GM04503 (cell line): ENCODE measurements at places on chromosomes 6 and 20.

- no peak for DNase-seq
Observed at GRCh38 chr6:41051873-41052272, 1.1 kb upstream of the APOBEC2 start.

GRCh38 chr6:126204598-126204997 lies 135.3 kb upstream of the CENPW start:
- no peak for DNase-seq

DNA sequence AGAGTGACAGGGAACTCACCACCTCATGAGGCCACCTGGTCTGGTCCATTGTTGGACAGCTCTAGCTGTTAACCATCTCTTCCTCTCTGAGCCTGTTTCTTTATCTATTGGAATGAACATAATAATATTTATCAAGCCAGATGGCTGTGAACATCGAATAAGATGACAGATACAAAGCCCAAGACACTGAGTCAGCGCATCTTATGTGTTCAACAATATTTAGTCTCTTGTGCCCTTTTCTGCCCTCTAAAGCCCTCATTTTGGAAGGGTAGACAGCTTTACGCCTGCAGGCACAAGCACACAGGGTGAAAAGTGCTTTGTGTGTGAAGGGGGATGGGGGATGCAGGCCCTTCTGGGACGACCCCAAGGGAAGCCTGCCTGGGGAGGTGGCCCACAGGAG lies 164.0 kb downstream of the GRM4 start:
- DNase-seq, result no peak

- DNase-seq, result no peak
Observed at GRCh38 chr6:133891149-133891926, 2.4 kb downstream of the TCF21 start.

DNA sequence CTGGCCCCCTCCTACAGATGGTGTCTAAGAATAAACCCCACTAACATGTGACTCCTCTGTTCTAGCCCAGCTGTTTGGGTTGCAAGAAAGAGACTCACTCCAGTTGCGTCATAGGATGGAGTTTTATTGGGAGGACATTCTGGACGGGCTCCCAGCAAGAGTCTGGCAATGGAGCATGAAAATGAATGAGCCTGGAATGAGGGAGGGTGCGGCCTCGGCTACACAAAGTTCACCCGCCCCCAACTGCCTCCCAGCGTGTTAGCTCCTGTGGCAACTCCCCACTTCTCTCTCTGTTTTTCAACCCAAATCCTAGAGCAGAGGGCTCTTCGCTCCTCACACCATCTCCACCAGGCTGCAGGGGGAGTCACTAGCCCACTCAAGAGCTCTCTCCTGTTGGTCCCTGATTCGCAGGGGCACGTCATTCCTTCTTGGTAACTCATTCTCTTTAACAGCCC lies 5.1 kb upstream of the ADAM33 start:
- DNase-seq, result peak; percentile 93

GRCh38 chr6:169072127-169073042 lies 181.3 kb downstream of the THBS2 start:
- no peak for DNase-seq

GRCh38 chr6:74976026-74976425 lies 229.8 kb downstream of the COL12A1 start:
- no peak for DNase-seq

GRCh38 chr20:21936720-21937380 lies 231.4 kb downstream of the PAX1 start:
- DNase-seq, result no peak

DNA sequence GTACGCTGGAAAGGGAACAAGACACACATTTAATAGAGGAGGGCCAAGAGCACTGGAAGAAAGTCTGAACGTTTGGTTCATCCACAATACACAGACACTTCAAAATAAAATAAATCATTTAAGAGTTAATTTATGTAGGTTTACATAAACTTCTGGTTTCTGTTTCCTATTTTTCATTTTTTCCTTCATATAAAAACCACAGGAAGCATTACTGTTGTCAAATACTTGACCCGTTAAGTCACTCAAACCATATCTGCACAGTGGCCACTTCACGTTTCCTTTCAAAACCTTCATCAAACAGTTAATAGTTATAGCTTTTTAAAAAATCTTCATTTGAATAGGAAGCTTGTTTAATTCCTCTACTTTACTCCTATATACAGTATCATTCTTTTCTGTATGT lies 257.6 kb upstream of the THEMIS start:
- DNase-seq, result no peak

DNA sequence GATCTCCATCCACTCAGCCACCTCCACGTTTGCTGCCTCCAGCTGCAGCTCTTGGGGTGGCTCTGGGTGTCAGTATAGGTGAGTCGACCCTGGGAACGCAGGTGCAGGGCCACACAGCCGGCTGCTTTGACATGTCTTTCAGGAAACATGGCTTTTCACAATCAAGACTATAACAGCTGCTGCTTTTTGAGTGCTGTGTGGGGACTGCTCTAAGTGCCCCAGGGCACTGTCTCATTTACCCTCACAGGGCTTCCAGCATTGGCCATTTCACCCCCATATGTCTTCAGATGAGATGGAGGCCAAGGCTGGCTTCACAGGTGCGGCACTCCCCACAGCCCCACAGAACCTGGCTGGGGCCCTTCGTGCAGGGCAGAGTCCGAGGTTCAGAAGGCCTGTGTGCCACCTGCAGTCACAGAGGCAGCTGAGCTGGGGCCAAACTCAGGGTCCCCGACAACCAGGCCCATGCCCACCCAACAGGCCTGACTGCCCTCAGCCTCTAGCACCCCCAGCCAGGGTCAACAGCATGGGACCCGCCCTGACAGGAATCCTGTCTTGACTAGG lies 14.9 kb upstream of the CST7 start:
- no peak for DNase-seq

GRCh38 chr6:14802514-14803160 lies 443.2 kb upstream of the JARID2 start:
- DNase-seq, result no peak
